Activated T-helper 2 cell treated with anti-CD3 and anti-CD28 coated beads, Interferon-gamma antibody, Interleukin-2, Interleukin-4, amounts not matched to agents 10 μg/mL and 5 μg/mL and 100 μg/mL, durations not matched to agents 14 hours and 24 hours and 36 hours (primary cell): ENCODE measurements at places on chromosomes 7 and 10.

DNA sequence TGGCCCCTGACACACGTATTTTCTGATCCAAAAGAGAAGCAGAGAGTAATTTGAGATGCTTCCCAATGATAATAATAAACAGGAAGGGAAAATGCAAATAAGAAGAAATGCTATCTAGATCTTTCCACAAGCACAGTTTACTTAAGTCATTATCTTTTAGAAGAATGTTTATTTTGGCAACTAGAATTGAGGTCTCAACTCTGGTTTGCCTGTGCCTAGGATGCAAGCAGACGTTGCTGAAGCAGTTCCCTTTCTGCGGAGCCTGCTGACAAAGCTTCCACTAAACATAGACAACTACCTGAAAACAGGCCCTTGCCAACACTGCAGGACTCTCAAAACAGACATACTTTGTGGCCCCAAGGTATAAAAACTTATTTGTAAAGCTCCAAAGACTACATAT is 315.8 kb upstream of the POM121L12 start:
- DNase-seq = no peak

DNA sequence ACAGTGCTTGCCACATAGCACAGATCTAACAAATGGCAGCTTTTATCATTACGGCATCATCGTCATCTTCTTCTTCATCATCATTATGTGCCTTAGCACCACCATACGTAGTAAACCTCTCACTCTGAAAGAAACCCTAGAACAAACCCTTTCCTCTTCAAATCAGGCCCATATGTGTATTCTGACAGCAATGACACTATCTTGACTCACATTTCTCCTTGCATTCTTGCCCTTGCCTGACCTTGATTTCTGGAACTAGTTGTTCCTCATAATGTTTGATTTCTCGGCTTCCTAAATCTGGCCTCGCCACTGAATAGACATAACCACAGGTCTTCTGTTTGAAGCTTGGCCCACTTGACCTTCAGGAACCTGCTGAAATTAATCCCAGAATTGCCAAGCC is 115.3 kb downstream of the DGKI start:
- DNase-seq = no peak

DNA sequence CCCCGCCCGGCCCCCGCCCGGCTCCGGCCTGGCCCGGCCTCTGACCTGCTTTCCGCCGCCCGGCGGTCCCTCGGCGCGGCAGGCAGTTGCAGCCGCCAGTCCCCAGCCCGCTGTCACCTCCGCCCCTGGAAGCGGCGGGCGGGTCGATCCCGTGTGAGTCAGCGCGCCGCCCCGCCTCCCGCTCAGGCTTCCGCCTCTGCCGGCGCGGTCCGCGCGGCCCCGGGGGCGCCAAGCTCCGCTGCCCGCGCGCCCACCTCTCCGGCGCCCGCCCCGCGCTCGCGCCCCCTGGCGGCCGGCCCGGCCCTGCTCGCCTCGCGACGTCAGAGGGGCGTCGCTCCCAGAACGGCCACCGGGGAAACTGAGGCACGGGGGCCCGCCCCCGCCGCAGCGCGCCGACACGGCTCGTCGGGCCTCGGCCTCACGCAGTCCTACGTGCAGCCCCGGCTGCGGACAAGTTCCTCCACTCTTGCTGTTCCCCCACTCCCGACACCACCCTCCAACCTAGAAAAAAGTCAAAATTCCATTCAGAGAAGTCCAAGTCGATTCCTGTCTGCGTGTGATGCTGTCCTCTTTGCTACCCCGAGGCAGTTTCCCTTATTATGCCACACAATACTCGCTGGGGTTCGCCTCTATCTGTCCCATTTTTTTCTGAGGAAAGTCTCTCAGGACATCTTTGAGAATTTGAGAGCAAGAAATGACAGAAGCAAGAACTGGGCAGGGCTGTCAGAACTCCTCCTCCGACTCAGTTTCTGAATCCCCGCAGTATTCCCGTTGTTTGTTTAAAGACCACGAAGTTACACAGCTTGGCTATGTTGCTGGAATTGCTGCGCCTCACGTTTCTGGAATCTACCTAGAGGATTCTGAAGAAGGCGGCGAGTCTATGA is at the start of gene DNMBP:
TSS of gene DNMBP (minus strand) at position 155 of the 884 bp plus-strand sequence. CDS start 37,823 bp downstream, outside the sequence.
- DNase-seq = peak; percentile 76

GRCh38 chr10:74995806-74996205 is 115.7 kb upstream of the SAMD8 start:
- DNase-seq = no peak

- DNase-seq = no peak
These were observed 37.5 kb upstream of the TPK1 start for GRCh38 chr7:144873316-144873845.

GRCh38 chr7:159238541-159238940 is 93.9 kb upstream of the VIPR2 start:
- no peak for DNase-seq

DNA sequence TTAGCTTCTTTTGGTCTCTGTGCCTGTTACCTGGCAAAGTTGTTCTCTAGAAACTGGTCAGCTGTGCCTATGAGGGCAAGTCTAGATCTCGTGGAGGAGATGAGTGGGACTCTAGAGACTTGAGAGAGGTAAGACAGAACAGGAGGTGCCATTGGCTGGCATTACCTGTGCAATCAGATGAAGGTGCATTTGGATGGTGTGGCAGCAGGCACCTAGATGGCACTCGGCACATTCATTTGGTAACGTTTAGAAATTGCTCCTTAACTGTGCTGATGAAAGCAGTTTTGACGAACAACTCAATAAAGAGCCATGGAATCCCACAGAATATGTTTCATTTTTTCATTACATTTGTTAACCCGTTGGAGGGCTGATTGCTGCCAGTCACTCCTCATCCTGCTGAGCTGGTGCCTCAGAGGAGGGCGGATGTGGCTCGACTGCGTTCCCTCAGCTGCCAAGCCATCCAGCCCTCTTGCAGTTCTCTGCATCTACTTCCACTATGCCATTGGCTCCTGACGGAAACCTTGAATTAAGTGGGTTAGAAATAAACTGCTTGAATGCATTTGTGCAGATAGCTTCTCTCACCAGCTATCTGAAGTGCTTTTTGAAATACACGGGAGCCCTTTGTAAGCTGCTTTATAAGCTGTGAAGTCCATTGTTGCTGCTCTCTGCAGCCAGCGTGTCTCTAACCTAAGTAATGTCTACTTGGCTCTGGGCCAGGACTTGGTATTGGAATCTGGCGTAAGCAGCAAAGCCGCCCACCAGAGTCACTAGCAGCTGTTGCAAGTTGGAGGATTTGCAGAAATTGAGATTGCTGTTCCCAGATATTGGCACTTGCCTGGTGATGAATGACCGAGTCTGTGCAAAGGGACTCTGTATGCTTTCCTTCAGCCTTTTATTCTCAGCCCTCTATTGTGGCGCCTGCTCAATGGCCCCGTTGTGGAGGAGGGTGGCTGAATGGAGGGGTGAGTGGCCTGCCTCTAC is 87.4 kb downstream of the LRRC4 start:
- DNase-seq = no peak

GRCh38 chr7:43584195-43584586 is 1.3 kb downstream of the STK17A start:
- peak; percentile 22 for DNase-seq

- DNase-seq = no peak
These were observed 12.0 kb downstream of the TBX20 start for GRCh38 chr7:35241884-35242283.

- no peak for DNase-seq
These were observed 183.0 kb downstream of the RAB11FIP2 start for GRCh38 chr10:117863771-117864170.

DNA sequence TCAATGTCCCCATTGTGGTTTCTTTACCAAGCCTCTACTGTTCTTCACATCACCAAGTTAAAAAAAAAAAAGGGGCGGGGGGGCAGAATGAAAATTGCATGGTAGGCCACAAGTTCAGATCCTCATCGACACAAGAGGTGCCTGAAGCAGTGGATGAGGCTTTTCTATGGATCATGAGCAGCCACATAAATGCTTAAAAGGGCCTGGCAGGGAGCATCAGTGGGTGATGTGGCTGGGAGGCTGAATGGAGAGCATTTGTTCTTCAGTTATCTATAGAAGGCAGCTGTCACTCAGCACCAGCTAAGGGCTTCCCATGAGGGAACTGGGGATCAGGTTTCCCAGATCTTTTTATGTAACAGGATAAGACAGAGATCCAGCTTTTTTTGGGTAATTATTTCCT is 117.9 kb downstream of the CFTR start:
- no peak for DNase-seq

- DNase-seq = no peak
These were observed 103.6 kb downstream of the LYZL1 start for GRCh38 chr10:29392376-29393021.

DNA sequence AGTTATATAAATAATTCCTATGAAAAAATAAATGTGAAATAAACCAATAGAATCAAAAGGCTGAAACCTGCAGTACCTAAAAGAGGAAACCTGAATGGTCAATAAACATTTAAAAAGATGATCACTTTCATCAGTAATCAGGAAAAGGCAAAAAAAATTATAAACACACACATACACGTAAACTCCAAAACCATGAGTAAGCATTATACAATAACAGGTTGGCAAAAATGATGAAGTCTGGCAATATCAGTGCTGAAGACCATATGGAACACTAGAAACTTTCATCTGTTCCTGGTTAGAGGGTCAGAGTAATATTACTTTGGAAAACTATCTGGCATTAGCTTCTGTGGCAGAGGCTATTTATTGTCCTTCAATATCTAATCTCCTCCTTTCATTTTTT is 38.5 kb downstream of the PTF1A start:
- no peak for DNase-seq

DNA sequence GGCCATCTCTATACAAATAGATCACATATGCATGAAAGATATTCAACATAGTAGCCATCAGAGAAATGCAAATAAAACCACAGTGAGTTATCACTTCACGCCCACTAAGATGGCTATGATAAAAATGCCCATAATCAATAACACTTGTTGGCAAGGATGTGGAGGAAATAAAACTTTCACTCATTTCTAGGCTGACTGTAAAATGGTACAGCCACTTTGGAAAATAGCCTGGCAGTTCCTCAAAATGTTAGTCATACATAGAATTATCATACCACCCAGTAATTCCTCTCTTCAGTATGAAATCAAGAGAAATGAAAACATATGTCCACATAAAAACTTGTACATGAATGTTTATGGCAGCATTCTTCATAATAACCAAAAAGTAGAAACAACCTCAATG is 324.9 kb downstream of the LRRTM3 start:
- no peak for DNase-seq

DNA sequence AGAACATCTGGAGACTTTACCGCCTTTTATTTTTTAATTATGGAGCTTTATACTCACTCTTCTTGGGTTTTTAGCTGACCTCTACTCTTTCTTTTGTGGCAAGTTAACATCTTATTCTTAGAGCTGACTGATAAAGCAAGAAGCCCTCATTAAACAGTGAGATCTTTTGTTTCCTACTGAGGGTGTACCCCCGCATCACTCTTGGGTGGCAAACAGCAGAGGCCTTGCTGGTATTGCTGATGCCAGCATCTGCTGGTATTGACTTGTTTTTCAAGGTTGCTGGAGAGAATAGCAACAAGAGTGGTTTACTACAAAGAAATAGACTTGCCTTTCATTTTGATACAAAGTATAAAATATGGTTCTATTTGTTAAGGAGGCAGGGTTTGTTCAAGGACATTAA is 154.7 kb downstream of the ARID5B start:
- DNase-seq = no peak

DNA sequence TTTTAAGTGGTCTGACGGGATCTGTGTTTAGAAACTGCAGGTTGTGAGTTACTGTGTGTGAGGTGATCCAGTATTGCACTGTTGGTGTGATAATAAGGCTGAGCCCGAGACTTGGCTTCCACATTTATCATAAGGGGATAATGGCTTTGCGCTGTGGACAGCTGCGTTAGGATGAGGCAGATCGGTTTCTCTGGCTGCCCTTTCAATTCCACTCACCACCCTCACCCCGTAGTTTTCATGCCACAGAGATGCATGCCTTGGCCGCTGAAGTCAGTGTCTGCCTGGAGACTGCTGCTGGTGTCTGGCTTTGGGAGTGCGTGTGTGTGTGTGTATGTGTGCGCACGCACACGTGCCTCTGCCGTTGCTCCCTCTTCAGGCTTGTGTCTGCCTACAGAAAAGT is 273.0 kb downstream of the CCDC3 start:
- DNase-seq = no peak

DNA sequence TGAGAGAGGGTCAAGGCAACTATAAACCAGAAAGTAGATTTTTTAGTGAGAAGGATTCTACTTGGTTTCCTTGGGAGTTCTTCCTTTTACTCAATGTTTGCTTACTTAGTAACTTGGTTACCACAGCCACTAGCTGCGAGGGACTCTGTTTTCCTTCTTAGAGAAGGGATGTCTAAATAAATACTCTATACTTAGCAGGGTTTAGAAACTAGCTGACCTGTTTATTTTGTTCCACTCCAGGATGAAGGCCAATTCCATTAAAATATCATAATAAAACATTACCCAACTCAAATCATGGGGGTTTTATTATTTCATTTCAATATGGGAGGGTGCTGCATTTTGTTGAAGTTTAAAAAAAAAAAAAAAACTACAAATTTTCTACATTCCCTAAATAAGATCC is 87.3 kb downstream of the PPP1R3A start:
- no peak for DNase-seq

DNA sequence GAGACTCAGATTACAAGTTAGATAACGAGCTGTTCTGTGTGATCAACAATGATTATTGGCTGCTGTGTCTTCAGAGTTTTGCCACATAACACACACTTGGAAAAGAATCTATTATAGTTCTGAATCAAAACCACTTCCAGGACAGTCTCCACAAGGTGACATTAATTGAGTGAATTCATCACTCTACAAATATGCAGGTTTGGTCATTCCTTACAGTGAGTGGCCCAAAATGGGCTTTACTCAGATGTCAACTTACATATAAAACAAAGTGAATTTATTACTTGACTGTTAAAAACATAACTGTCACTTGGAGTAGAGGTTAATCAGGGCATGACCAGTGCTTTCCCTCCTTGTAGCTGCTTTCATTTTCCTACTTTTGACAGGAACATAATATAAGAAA is 984.3 kb downstream of the REEP3 start:
- DNase-seq = no peak
